ENCODE measurements at places on chromosomes 1 and 21. TPM values are rescaled to one million over a fixed set of nuclear protein-coding genes. Genes with fewer than 3 reads are reported as not detected.

- DNase-seq: no peak
Measured at GRCh38 chr1:224569276-224569675, 46.8 kb upstream of the CNIH3 start.

GRCh38 chr1:4108758-4109627, 208.9 kb upstream of the C1orf174 start:
- no peak for DNase-seq

- DNase-seq: no peak
Measured at GRCh38 chr21:36929622-36930021, 36.8 kb downstream of the HLCS start.

GRCh38 chr1:1754051-1754815, 24.0 kb downstream of the NADK start:
- peak; percentile 62 for DNase-seq

- no peak for DNase-seq
Measured at GRCh38 chr1:61754545-61754944, 12.3 kb downstream of the PATJ start.

DNA sequence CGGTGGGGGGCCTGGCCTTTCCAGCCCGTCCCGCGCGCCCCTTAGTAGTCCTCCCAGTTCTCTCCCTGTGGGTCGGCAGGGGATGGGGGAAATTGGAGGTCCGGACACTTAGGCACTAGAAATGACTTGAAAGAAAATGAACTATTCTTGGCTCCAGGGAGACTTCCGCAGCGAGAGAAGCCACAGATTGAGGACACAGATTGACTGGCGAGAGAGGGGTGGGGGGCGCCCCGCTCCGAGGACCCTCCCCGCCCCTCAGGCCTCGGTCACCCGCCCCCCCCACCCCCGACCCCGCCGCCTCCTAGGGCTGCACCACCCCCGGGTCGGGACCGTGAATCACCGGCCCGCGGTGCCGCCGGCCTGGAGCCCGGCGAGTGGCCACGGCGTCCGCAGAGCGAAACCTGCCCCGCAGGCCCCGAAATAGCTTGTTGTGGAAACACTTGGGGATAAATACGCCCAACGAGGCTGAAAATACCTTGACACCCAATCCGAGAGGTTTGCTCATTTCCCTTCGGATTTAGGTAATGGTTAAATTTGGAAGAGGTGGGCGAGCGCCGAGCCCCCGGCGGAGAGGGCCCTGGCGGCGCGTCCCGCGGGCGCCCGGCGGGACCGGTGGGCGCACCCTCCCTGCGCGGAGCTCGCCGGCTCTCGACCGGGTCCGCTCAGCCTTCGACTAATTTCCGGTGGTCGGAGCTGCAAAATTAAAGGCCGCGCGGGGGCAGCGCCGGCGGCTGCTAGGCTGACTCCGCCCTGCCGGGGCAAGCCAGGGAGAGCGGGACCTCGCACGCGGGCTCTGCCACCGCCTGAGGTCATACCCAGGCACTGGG, at the start of gene GFI1:
TSS of gene GFI1 (minus strand) at position 675 of the 827 bp plus-strand sequence. CDS start 3,438 bp downstream, outside the sequence.
- peak; percentile 81 for DNase-seq

- no peak for DNase-seq
Measured at GRCh38 chr1:234886081-234886984, 242.3 kb downstream of the TOMM20 start.

DNA sequence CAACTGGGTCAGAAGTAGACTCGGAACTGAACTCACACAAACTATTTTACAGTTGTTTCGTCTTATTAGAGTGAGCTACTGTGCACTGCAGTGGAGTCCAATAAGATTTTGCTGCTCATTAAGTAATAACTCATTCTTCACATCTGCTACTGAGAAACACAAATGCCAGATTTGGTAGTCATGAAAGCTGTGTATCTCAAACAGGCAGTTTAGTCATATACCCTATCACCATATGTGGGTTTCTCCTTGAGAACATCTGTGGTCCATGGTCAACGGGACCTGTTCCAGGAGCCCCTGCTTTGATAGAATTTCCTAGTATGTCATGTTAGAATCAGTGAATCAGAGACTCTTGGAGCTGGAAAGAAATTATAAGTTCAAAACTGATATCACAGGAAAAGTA, 60.4 kb downstream of the ALG14 start:
- DNase-seq: no peak

BECN2 gene
- total RNA-seq: not detected

TIMM17A gene
- total RNA-seq: 74.6 TPM

CR1L gene
- total RNA-seq: 0.48 TPM

PADI6 gene
- not detected for total RNA-seq

FGGY gene
- 19.2 TPM for total RNA-seq

TRIM63 gene
- total RNA-seq: 0.11 TPM

All from H7 (cell line).